ENCODE measurements at places on chromosomes 6 and 20.
A peak's percentile ranks its signal among the peaks of the same experiment; 100 is the strongest.

- DNase-seq, result peak; percentile 32
Observed at GRCh38 chr20:31740208-31740607, 1.1 kb downstream of the TPX2 start.

DNA sequence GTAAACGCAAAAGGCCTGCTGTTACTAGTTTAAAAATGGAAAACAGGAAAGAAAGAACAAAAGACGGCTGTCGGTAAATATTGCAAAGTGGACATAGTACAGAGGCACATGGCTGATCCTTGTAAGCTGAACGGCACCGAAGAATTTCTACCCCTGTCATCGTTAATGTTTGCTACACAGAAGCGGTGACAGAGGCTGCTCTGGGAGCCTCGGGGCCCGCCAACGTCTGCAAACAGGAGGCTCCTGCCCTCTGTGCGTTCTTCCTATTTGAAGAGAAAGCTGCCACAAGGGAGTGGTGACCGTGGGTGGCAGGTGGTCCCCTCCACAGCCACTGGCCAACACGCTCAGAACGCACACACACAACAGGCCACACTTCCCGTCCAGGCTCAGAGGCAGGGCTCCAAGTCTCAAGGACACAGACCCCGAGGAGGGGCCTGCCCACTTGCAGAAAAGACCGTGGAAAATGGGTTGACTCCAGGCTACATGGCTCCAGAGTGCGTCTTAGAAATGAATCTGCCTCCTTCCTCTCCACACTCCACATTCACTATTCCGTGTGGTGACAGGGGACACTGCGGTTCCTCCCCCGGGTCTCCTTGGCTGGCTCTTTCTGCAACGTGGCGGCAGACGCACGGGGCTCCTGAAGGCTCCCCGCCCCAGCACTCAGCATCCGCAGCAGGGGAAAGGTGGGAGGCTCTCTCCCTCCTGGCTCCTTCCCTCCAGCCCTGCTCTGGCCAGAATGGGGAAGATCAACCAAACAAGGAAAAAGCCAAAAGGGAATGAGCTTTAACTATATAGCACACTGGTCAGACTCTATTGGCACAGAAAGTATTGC, 64.5 kb downstream of the GMPR start:
- DNase-seq, result no peak

GRCh38 chr20:9955646-9956045, 79.1 kb upstream of the ANKEF1 start:
- DNase-seq, result no peak

GRCh38 chr6:160178271-160178670, 56.7 kb downstream of the SLC22A1 start:
- DNase-seq, result no peak

DNA sequence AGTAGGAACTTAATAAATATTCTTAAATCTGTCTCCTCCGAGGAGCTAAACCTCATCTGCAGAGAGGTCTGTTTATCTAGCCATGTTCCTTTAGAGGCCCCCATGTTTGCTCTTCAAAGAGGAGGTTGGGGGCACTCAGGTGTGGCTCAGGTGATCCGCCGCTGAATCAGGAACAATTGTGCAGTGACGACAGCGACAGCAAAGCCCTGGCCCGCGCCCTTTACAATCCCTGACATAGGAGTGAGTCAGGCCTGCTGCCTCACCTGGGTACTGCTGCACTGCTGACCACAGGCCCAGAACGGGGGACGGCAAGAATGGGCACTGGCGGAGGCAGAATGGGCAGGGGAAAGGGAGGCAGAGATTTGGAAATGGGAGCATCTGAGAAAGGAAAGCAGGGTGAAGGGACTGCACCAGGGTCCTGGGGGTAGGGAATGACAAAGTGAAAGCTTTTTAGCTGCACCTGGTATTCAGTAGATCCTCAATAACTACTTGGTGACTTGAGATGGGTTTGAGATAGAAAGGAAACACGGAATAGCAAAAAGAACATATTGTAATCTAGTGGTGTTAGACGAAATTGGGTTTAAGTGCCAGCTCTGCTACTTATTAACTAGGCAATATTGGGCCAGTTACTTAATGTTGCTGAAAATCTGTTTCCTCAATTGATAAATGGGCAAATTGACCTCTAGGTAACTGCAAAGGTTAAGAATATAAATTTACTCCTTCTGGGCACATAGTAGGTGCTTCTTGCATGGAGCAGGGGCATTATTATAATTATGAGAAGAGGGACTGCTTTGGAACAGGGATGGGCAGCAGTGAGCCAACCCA, 5.4 kb upstream of the IER3 start:
- DNase-seq, result no peak

DNA sequence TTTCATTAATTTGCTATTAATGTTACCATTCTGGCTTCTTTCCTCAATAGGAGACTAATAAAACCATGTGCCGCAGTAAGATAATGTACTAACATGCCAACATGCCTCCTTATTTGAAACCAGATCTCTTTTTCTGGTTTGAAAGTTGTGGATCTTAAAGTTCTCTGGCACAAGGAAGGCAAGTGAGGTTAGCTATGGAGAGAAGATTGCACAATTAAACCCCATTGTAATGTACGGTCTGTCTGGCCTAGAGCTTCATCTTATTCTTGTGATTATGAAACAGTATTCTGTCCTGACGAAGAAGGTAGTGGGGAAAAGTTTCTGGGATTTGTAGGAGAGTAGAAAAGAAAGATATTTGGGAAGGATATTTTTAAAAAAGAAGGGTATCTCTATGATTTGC, 68.4 kb downstream of the EYA4 start:
- no peak for DNase-seq

DNA sequence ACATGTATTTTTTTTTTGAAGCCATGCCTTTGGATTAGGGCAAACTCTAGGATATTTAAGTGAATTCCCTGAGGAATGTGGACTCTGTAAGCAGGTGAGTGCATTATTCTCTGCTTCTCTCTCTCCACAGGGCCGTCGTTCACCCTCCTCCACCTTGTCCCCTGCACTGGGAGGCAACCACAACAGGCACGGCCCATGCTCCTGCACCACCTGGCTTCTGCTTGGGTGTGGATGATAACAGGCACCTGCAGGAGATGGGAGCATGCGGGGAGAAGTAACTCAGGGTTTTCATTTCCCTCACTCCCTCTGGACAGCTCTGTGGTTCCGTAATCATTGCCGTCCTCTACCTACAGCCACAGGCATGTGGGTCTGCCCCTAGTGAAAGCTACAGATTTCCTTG, 43.4 kb downstream of the HLA-C start:
- no peak for DNase-seq

- DNase-seq, result no peak
Observed at GRCh38 chr6:79608334-79609224, 22.6 kb upstream of the SH3BGRL2 start.

DNA sequence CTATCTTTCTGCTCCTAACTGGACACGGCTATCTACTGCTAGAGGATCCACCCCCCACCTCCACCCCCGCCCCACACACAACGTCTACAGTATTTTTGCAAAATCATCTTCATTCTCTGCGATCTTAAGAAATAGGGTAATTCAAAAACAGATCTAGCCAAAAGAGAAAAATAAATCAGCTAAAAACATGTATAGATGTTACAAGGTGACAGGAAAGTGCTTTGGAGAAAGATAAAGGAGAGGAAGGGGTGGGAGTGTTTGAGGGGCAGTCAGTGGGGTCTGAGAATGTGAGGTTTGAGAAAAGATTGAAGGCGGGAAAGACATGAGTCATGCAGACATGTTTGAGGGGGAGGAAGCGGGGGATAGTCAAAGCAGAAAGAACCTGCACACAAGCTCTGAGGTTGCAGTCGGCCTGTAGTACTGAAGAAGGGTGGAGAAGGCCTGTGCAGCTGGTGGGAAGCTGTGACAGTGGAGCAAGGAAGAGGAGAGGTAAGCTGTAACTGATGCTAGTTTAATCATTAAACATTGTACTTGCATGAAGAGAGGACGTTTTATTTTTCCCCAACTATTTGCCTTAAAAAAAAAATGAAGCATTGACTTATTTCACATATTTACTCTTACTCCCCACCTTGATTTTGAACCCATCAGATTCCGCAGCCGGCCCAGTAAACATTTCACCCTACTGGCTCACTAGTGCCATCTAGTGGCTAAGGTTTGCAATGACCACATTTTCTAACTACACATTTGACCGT, 332.6 kb downstream of the ADGRB3 start:
- peak; percentile 74 for DNase-seq

DNA sequence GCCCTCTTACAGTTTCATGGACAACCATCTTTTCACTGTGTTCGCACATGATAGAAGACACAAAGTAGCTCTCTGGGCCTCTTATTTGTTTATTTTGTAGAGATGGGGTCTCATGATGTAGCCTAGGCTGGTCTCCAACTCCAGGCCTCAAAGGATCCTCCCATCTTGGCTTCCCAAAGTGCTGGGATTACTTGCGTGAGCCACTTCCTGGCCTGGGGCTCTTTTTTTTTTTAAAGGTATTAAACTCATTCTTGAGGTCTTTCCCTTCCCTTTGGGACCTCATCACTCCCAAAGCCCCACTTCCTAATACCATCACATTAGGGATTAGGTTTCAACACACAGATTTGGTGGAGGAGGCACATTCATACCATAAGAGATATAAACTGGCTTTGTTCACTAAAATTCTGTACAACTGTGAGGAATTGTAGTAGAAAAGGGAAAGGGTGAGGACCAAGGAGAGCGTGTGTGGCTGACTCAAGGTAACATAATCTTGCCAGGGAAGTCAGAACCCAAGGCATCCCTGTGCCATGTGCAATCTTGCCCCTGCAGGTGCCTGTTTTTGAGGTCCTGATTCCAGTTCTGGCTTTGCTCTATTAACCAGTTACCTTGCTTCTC, 45.5 kb downstream of the EIF2S2 start:
- no peak for DNase-seq

DNA sequence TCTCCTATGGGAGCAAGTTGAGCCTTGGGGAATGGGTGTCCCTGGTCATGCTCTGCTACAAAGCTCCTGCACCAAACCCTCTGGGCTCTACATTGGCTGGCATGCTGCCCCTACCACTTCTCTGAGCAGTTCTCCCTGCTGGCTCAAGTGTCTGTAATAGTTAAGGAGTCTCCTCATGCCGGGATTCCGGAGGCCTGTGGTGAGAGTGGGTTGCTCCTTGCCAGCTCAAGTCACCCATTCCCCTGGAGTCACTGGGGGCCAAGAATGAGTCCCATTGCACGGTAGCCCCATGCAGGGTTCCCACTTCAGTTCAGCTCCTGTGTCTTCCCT, 173.9 kb downstream of the PRDM13 start:
- DNase-seq, result no peak

DNA sequence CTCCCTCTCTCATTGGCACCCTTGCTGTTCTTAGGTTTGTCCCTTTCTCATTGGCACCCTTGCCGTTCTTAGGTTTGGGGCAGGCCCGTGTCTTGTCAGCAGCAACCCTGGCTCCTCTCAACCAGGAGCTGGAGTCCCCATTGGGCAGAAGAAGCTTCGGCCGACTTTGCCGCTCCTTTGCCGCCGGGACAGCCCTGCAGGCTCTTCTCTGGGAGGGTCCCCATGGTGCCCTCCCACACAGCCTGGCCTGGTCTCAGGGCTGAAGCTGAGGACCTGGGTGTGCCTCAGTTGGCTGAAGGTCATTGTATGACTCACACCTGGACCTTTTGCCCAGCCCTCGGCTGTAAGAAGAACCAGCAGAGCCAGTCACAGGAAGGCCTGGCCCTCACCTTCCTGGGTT, 59.6 kb downstream of the PPP1R14C start:
- no peak for DNase-seq

GRCh38 chr20:4127344-4127743, 112.0 kb upstream of the RNF24 start:
- DNase-seq, result no peak

GRCh38 chr6:89596484-89596883, 42.1 kb downstream of the LYRM2 start:
- DNase-seq, result no peak

DNA sequence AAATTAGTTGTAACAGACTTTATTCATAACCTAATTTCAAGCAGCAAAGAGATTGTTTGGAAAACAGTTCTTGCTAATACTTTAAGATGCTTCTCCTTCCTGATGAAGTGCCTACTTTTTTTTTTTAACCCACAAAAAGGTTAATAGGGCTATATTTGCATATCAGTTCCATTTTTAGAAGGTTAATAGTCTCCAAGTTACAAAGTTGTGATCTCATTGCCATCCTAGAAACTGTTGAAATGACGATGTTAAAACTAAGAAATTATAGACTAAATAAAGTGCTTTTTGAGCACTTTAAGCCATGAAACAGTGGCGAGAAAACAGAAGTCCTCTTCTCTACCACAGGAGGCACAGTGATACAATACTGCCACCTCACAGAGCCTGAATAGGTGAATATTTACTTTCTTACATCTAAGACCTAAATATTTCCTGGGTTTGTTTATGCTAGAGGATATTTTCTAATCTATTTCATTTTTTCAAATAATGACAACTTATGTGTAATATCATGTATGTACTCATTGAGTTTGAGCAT, 5.3 kb downstream of the RNF144B start:
- no peak for DNase-seq

DNA sequence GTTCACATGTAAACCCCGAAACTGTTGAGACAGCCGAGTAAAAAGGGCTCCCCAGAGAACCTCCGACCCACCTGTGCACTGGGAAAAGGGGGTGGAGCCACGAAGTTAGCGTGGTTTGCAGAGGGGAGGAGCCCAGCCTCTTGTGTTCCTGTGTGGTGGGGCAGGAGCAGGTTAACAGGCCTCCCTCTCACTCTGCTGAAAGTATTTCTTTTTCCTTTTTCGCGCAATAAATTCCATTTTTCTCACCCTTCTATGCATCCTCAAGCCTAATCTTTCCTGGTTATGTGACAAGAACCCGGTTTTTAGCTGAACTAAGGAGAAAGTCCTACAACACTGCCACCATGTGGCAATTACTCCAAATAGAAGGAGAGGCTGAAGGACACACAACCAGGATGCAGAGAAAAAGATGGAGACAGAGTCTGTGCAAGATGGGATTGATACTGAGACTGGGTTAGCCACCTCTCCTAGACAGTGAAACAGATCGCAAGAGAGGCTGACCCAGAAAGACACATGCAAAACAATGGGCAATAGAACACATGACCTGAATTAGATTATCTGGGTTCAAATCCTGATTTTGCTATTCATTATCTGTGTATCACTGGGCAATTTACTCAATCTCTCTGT, 168.7 kb upstream of the PRSS16 start:
- peak; percentile 66 for DNase-seq

DNA sequence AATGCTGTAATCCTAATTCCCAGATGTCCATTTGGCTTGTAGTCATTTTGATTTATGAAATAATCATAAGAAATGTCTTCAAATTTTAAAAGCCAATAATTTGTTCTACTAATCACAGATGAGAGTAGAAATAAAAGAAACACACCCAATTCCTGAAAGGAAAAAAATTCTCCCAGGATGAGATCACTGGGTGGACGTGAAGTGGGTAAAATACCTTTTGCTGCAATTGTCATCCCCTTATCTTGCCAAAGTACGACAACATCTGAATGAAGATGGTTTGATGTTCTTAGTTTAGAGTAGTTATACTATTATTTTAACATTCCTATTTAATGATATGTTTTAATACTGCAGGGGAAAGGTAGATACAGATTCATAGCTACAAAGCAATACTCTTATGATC, 33.7 kb downstream of the MTHFD1L start:
- DNase-seq, result no peak

DNA sequence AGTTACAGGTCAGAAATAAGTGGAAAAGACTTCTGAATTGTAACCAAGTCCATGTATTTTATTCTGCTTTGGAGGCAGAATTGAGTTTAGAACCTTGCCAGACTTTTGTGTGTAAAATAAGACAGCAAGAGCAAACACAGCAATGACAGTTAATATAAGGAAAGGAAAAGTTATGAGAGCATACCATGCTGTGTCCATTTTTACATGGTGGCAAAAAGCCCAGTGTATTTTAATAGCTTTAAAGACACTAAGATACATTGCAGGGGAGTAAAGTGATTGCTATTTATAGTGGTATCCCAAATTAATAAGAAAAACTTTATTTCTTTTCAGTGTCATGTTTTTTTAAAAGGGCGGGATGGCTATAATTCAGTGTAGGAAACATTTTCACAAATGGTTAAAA, 45.2 kb downstream of the CDC5L start:
- no peak for DNase-seq
